ENCODE measurements at places on chromosomes 13 and 19. TPM values are rescaled to one million over a fixed set of nuclear protein-coding genes. Genes with fewer than 3 reads are reported as not detected.

GRCh38 chr13:30737511-30738337 lies 2.4 kb downstream of the ALOX5AP start:
- no peaks in the 10 kb centered on the region for H3K36me3 ChIP-seq
- peak overlapping the region; percentile 72 for H3K27ac ChIP-seq
- peak overlapping the region; percentile 47 for H3K4me3 ChIP-seq
- no peak for DNase-seq

- H3K27ac ChIP-seq = no peak overlapping the region
- H3K4me1 ChIP-seq = no peaks in the 10 kb centered on the region
- H3K4me3 ChIP-seq = no peak overlapping the region
- no peak for DNase-seq
- no peaks in the 10 kb centered on the region for H3K27me3 ChIP-seq
- no peaks in the 10 kb centered on the region for H3K36me3 ChIP-seq
Measured at GRCh38 chr13:40676007-40676406, 9.6 kb upstream of the FOXO1 start.

- no peak for DNase-seq
- no peak overlapping the region for H3K27ac ChIP-seq
- no peaks in the 10 kb centered on the region for H3K4me1 ChIP-seq
- no peaks in the 10 kb centered on the region for H3K27me3 ChIP-seq
Measured at GRCh38 chr13:84294576-84294975, 412.3 kb upstream of the SLITRK1 start.

- H3K4me3 ChIP-seq = no peak overlapping the region
- H3K36me3 ChIP-seq = no peaks in the 10 kb centered on the region
- H3K4me1 ChIP-seq = no peaks in the 10 kb centered on the region
- no peak overlapping the region for H3K27ac ChIP-seq
Measured at GRCh38 chr19:34580408-34580807, 96.6 kb downstream of the SCGB2B2 start.

DNA sequence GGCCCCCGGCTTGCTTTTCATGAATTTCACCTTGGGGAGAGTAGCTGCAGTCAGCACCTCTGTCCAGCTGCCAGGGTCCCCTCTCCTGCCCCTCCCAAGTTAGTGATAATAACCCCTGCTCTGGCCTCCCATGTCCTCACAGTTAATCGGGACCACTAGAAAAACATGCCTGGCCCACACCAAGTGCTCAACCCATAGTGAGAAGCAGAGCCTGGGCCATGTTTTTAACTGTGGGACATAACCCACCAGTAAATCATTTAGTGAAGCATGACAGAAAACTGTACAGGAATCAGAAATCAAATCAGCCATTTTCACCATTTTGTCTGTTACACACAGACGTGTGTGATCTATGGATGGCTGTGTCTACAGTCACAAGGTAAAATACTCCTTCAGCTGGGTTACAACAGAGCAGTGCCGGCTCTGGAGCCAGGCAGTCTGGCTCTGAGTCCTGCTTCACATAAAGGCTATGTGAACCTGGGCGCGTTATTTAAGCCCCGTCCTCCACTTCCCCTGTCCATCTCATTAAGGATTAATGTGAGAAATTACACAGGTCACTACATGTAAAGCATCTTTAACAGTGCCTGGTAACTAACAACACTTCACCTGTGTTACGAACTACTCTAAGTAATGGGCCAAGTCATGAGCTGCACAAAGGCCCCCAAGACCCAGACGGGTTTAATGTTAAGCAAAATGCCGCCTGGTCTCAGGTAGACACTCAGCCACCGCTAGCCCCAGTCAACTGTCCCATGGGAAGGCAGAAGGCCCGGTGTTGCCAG lies 7.6 kb upstream of the ECH1 start:
- no peak for DNase-seq
- H3K27ac ChIP-seq = peak overlapping the region; percentile 30
- peaks cover 89% of the 10 kb centered on the region for H3K36me3 ChIP-seq
- no peaks in the 10 kb centered on the region for H3K27me3 ChIP-seq
- peaks cover 17% of the 10 kb centered on the region for H3K4me1 ChIP-seq
- H3K4me3 ChIP-seq = no peak overlapping the region

DNA sequence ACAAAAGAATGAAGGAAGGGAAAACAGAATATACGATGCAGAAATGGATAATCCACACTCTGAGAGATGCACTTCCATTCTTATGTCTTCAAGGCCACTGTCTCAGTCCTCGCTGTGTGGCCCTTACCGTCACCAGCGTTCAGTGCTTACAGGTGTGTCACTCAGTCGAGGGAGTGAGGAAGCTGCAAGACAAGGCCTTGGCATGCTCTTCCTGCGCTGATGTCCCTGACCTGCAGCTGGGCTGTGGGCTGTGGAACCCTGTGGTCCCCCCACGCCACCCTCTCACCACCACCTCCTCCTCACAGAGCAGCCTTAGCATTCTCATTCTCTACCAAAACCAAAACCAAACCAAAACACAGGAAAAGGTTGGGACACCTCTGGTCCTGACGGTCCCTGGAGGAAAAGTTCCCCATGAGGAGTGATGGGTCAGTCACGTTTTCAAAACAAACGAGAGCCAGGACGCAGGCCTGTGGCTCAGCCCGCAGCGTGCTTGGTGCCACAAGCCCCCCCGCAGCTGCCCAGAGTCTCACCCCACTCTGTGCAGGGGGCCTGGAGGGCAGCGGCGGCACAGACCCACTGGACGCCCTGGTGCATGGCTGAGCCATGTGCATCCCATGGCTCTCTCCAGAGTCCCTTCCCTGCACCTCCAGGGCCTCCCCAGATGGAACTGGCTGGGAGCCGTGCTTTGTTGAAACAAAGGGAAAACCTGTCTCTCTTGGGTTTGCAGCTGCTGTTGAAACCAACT lies 48.2 kb upstream of the GPR183 start:
- no peak overlapping the region for H3K4me3 ChIP-seq
- no peaks in the 10 kb centered on the region for H3K36me3 ChIP-seq
- peak overlapping the region; percentile 80 for H3K27ac ChIP-seq
- no peak for DNase-seq
- H3K4me1 ChIP-seq = peaks cover 22% of the 10 kb centered on the region

GRCh38 chr19:10258080-10258710 lies 6.2 kb downstream of the MRPL4 start:
- H3K36me3 ChIP-seq = peaks cover 49% of the 10 kb centered on the region
- no peak for DNase-seq
- peaks cover 9% of the 10 kb centered on the region for H3K4me1 ChIP-seq
- no peak overlapping the region for H3K27ac ChIP-seq
- no peak overlapping the region for H3K4me3 ChIP-seq
- no peaks in the 10 kb centered on the region for H3K27me3 ChIP-seq

DNA sequence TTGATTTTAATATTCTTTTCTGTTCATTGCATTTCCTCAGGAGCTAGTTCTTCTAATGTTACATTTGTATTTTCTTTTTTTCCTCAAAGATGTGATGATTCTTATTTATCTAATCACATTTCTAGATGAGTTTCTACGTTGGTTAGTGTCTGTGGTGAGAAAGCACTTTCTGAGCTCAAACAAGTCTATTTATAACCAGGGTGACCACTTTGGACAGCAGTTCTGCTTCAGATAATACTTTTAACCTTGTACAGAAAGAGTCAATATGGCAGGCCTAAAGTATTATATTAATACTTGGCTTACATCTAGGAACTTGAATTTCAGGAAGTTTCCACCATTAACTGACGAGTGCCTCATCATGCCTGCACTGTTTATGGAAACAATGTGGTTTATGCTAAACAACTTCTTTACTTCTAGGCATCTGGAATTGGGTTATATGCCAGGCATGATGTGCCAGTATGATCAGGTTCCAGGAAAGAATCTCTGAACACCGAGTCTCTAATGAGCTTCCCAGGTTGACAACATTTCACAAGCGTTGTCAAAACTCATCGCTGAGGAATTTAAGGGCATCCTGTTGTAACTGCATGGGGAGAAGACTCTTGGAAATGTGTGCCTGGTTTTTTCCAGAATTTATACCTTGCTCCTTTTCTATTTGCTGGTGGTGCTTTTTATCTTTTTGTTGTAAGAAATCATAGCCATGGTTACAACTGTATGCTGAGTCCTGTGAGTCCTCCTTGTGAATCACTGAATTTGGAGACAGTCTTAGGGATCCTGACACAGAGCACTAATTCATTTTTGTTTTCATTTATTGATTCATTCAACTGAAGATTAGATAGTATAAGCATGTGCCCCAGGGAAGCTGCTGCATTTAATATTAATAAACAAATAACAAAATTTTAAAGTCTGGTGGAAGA lies 344.4 kb upstream of the PCDH9 start:
- no peak for DNase-seq
- no peak overlapping the region for H3K27ac ChIP-seq
- no peaks in the 10 kb centered on the region for H3K4me1 ChIP-seq
- H3K27me3 ChIP-seq = no peaks in the 10 kb centered on the region
- no peak overlapping the region for H3K4me3 ChIP-seq

DNA sequence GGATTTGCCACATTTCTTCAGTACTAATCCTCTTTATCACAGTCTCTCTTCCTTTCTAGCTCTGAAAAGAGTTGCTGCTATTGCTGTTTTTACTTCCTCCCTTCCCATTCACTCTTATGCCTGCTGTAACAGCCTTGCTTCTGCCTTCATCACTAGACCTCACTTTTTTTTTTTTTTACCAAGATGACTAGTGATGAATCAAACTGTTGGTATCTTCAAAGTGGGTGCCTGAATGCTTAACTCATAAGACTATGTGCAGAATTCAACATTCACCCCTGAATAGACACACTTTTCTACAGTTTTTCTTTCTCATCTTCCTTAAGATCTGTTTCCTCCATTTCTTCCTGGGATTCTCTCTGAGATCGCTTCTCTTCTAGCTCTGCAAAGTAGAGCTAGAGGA lies 217.2 kb upstream of the HTR2A start:
- H3K4me1 ChIP-seq = no peaks in the 10 kb centered on the region
- H3K27ac ChIP-seq = no peak overlapping the region
- no peak for DNase-seq
- no peak overlapping the region for H3K4me3 ChIP-seq

- no peak overlapping the region for H3K4me3 ChIP-seq
- H3K4me1 ChIP-seq = no peaks in the 10 kb centered on the region
- H3K36me3 ChIP-seq = no peaks in the 10 kb centered on the region
- peaks cover 3% of the 10 kb centered on the region for H3K27me3 ChIP-seq
- DNase-seq = no peak
Measured at GRCh38 chr13:91291078-91291477, 56.4 kb upstream of the MIR17HG start.

DNA sequence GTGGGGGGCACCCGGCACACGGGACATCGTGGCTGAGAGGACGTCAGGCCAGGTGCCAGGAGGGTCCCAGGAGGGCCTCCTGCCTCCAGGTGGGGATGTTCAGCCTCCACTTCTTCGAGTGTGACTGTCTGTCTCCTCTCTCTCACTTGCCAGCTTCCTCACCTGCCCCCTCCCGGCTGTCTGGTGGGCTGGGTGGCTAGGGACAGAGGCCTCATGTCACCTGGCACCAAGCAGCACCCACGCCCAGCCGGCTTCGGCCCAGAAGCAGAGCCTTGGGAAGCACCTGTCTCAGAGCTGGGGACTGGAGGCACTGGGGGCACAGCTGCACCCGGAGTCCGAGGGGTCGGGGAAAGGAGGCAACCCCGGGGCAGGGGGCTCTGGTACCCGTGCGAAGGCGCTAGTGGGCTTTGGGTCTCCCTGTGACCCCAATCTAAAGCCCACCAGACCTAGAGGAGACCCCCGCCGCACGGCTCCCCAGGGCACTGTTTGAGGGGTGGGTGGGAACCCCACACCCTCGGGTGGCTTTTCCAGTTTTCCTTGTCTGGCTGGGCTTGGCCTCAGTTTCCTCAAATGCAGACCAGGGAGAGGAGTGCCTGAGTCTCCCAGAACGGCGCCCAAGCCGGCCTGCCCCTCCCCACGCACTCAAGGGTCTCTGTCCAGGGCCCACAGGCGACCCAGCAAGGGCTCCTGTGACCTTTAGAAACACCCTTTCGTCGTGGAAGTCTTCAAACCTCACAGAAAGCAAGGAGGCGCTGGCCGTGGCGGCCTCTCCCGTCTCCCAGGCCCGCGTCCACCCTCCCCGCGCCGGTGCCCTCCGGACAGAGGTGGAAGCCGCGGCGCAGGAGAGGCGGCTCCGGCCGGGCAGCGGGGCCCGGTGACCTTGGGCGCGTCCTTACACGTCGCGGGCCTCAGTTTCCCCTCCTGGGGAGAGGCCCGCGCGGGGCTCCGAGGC lies 664 bp upstream of the HCN2 start:
- no peaks in the 10 kb centered on the region for H3K36me3 ChIP-seq
- peaks cover 51% of the 10 kb centered on the region for H3K27me3 ChIP-seq
- peaks cover 10% of the 10 kb centered on the region for H3K4me1 ChIP-seq
- DNase-seq = no peak
- no peak overlapping the region for H3K4me3 ChIP-seq
- no peak overlapping the region for H3K27ac ChIP-seq

GRCh38 chr19:46408664-46409039 lies 4.7 kb downstream of the CCDC8 start:
- peaks cover 63% of the 10 kb centered on the region for H3K27me3 ChIP-seq
- H3K27ac ChIP-seq = peak overlapping the region; percentile 24
- peak overlapping the region; percentile 30 for H3K4me3 ChIP-seq
- H3K4me1 ChIP-seq = peaks cover 13% of the 10 kb centered on the region

GRCh38 chr19:29001141-29001581 lies 211.8 kb downstream of the UQCRFS1 start:
- H3K27ac ChIP-seq = no peak overlapping the region
- DNase-seq = peak; percentile 22
- H3K4me1 ChIP-seq = no peaks in the 10 kb centered on the region
- no peaks in the 10 kb centered on the region for H3K36me3 ChIP-seq
- H3K4me3 ChIP-seq = no peak overlapping the region

GRCh38 chr19:42794765-42795164 lies 29.3 kb upstream of the PSG8 start:
- H3K4me1 ChIP-seq = no peaks in the 10 kb centered on the region
- no peak overlapping the region for H3K4me3 ChIP-seq
- H3K27ac ChIP-seq = no peak overlapping the region
- no peaks in the 10 kb centered on the region for H3K36me3 ChIP-seq
- H3K27me3 ChIP-seq = no peaks in the 10 kb centered on the region

- no peak for DNase-seq
- no peaks in the 10 kb centered on the region for H3K36me3 ChIP-seq
- H3K27me3 ChIP-seq = peaks cover 4% of the 10 kb centered on the region
- H3K4me1 ChIP-seq = no peaks in the 10 kb centered on the region
- H3K27ac ChIP-seq = no peak overlapping the region
Measured at GRCh38 chr13:111914241-111915103, 152.5 kb upstream of the SOX1 start.

GRCh38 chr19:32131005-32131404 lies 214.4 kb upstream of the ZNF507 start:
- no peak overlapping the region for H3K4me3 ChIP-seq
- no peaks in the 10 kb centered on the region for H3K36me3 ChIP-seq
- no peaks in the 10 kb centered on the region for H3K4me1 ChIP-seq
- H3K27ac ChIP-seq = no peak overlapping the region

DNA sequence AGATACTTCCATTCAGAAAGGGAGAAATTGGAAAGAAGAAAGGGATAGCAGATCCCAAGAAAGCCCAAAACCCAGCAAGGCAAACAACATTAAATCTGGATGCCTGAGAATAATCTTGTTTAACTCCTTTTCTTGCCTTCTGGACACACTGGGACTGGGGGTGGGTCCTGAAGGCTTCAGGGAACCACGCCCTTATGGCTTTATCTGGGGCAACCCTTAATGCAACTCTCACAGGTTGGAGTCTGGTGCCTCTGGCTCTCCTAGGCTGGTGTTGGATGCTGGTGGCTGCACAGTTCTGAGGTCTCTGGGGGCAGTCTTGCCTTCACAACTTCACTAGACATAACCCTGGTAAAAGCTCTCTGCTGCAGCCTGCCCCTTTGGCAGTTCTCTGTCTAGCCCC lies 27.9 kb downstream of the PAN3 start:
- DNase-seq = no peak
- H3K4me1 ChIP-seq = peaks cover 1% of the 10 kb centered on the region
- H3K27me3 ChIP-seq = no peaks in the 10 kb centered on the region

The CEACAM21 gene
- total RNA-seq = 16.3 TPM

The NPAS1 gene
- total RNA-seq = 1.3 TPM

The SIGLEC10 gene
- 12.6 TPM for total RNA-seq

The SHANK1 gene
- total RNA-seq = 0.35 TPM

The ZNF575 gene
- total RNA-seq = 2.3 TPM

The SCAMP4 gene
- total RNA-seq = 73.2 TPM

Data from upper lobe of right lung (tissue), 1 donor.